SK-N-SH treated with all-trans-retinoic acid at 6 μM for 48 hours (cell line): ENCODE measurements at places on chromosomes 4 and X.

DNA sequence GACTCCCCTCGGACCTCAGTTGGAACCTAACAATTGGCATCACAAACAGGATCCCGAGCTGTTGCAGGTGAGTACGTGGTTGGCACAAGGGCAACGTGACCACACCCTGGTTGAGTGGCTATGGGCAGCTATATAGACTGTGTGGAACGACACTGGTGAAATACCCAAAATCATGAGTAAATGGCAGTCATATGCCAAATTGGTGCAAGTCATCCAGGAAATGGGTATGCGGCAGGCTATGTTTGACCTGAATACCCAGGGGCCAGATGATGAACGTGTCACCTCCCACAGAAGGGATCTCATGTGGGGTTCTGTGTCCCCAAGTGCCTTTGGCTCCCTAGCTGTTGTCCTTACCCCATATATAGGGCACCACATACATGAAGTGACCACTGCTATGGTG lies 53.2 kb upstream of the CCDC149 start:
- no peak for ATAC-seq

GRCh38 chrX:53605004-53605403 lies 81.5 kb downstream of the HUWE1 start:
- no peak for ATAC-seq

GRCh38 chr4:164807611-164808010 lies 53.7 kb downstream of the SMIM31 start:
- no peak for ATAC-seq

GRCh38 chr4:4872314-4872903 lies 12.9 kb downstream of the MSX1 start:
- peak; percentile 43 for ATAC-seq

- ATAC-seq = peak; percentile 66
These were observed 34.5 kb upstream of the FAM9C start for GRCh38 chrX:13078739-13079444.

DNA sequence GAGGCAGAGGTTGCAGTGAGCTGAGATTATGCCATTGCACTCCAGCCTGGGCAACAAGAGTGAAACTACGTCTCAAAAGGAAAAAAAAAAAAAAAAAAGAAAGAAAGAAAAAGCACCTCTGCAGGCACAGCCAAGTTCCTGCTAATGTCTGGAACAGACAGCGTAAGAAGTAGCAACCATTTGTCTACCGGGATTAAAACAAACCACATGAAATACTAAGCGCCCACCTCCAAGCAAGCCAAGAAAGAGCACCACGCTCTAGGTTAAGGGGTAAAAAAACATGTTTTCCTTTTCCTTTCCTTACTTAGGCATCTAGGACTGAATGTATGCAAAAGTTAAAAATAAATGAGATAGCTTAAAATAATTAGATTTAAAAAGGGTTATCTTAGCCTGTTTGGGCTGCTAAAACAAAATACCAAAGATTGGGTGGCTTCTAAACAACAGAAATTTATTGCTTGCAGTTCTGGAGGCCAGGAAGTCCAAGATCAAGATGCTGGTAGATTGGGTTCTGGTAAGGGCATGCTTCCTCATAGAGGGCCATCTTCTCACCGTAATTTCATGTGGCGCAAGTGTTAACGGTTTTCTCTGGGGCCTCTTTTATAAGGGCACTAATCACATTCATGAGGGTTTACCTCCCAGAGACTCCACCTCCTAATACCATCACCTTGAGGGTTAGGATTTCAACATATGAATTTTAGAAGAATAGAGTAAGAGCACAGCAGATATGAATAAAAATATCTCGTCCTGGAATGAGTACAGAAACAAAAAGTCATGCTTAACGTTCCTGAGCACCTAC lies 12.3 kb downstream of the GPC4 start:
- ATAC-seq = no peak

- ATAC-seq = peak; percentile 21; the same call in 2 of the 3 replicates
These were observed 30.3 kb downstream of the CCNI start for GRCh38 chr4:77045490-77045889.

GRCh38 chrX:135345107-135345589 lies 35.9 kb downstream of the ETDC start:
- ATAC-seq = peak; percentile 6

GRCh38 chrX:122219735-122220134 lies 964.3 kb upstream of the GRIA3 start:
- no peak for ATAC-seq

DNA sequence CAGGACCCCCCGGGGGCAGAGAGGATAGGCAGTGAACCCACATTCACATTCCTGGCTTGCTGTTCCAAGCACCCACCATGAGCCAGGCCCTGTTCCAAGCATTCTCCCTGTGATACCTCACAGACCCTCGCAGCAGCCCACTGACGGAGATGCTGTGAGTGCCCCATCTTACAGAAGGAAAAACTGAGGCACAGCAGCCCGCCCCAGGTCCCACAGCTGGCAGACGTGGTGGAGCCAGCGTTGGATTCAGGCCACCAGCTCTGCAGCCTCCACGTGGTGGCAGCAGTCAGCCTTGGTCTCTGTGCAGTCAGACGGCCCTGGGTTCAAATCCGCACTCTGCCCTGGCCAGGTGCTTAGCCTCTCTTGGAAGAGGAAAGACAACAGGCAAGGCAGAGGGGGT lies 16.8 kb downstream of the MAN2B2 start:
- ATAC-seq = no peak

- ATAC-seq = no peak
These were observed 133.8 kb upstream of the TACR3 start for GRCh38 chr4:103853627-103854026.

- no peak for ATAC-seq
These were observed 41.0 kb downstream of the UGT2B28 start for GRCh38 chr4:69321153-69321729.

- no peak for ATAC-seq
These were observed 2.7 kb downstream of the HS6ST2 start for GRCh38 chrX:132955690-132956089.

GRCh38 chrX:21171181-21171580 lies 203.0 kb upstream of the CNKSR2 start:
- ATAC-seq = no peak

DNA sequence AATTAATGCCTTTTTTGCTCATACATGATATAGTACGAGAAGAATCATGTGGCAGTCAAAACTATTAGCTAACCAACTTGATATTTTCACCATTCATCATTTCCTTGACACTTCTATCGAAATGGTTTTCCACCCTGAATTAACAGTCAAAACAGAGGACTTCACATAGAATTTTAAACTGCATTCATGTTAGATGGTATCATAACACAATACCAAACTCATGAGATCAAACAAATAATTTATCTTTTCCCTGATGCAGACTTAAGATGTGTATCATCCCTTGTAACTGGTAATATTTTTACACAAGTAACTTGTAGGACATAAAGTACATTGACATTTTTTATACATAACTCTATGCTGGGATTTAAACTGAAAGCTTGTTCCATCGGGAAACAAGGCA lies 18.2 kb upstream of the ANTXR2 start:
- no peak; the same call in 2 of the 3 replicates for ATAC-seq

GRCh38 chr4:171256223-171256622 lies 557.0 kb upstream of the GALNTL6 start:
- no peak for ATAC-seq

- ATAC-seq = no peak
These were observed 12.2 kb upstream of the TMPRSS11B start for GRCh38 chr4:68257719-68258118.

DNA sequence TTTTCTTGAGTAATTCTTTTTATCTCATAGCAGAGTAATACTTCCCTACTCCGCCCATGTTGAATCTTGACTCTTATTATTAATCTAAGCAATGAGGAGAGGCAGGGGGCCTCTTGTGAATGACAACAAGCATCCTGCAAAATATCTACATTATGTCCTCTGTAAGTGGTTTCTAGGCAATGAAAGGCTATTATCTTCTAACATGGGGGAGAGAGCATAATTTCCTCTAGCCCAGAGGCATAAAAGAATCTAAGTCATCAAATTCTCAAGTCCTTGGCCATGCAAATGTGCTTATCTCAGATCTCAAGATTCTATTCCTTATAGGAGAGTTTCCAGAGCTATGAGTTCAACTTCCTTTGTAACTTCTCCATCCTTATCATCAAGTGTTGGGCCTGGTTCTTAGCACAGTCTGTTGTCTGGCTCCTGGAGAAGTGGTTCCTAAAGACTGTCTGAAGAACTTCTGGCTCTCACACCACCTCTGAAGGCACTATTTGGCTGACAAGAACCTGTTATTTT lies 423.1 kb upstream of the INTU start:
- ATAC-seq = no peak

DNA sequence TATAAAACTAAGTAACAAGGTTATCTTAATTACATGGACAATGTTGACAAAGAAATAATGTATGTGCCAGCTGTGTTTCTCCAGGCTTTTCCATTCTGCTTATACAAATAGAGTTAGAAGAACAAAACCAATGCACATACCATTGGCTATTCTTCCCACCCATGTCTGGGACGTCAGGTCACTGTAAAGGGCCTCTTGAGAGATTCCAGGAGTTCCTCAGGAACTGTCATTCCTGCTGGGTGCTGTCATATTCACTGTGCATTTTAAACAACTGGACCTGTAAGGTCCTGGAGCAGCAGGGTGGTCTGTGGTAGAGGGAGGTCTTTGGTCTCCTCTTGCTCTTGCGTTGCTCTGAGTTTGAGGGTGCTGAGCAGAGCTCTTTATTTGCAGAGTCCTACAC lies 74.6 kb upstream of the AP1S2 start:
- no peak for ATAC-seq

DNA sequence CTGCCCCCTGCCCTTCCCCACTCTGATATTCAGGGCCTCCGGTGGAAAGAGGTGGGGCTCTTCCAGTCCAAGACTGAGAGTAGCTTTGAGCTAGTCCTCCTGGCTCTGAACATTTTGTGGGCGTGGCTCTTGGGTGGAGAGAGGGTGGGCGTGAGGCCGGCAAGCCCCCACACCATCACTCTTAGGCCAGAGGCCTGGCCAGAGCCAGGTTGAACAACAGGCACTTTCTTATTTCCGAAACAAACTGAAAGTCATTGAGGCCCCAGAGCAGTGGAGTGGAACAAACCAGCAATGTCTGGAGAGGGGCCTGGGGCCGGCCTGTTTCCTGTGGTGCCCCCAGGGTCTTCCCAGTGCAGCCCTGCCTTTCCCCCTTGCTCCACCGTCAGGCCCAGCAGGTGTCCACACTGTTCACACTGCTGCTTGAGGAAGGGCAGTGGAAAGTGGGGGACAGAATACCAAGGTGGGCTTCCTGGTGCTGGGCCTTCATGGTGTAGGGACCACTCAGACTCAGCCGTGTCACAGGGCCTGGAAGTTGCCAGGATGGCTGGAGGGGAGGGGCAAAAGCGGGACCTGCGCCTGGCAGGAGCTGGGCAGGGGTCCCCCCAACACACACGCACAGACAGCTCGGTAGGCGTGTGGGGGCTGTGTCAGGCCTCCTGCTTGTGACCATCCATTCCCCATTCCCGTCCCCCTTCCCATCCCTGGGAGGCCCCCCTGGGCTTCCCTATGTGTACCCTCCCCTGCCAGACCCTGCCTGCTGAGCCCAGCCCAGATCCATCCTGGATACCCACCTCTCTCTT lies 2.9 kb downstream of the ADRA2C start:
- ATAC-seq = no peak

DNA sequence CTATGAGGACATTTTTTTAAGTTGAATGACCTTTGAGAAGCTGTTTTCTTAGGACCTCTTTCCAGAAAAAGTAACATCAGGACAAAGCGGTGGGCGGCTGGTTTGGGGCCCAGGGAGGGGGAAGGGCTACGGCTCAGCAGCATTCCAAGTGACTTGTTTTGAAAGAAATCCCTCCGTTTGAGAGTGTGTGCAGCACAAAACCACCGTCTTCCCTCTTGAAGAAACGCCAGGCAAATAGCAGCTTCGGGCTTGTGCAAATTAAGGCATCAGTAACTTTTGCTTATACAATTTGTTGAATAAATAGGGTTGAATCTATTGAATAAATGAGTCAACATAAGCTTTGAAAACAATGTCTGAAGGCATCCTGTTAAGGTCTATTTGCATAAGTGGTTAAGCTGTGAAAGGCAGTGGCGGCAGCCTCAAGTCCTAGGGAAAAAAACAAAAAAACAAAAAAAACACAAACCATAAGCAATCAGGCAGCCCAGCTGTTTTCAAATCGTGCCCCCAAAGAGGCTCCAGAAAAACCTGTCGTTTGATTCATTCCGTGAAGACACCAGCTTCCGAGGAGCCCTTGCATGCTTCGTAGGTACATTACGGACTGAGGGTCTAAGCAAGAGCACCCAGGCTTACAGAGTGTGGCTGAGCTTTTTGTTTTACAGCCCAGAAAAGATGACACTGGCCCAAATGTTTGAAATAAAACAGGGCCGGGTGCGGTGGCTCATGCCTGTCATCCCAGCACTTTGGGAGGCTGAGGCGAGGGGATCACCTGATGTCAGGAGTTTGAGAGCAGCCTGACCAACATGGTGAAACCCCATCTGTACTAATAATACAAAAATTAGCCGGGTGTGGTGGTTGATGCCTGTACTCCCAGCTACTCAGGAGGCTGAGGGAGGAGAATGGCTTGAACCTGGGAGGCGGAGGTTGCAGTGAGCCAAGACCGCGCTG lies 103.7 kb downstream of the CRLF2 start:
- ATAC-seq = no peak

DNA sequence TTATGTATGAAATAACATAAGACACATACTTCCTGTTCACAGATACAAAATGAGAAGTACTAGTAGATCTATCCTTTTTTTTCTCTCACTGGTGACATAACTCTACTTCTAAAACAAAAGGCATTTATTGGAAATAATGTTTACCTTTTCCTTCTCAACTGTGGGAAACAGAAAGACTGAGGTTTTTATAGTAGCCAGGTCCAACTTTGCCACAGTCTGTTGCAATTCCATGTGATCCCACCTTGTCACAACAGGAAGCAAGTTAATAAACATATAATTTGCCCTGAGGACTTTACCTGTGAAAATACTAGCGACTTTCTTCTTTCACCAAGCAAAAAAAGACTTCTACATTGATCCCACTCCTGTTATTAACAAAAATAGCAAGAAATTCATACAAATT lies 475.8 kb downstream of the PDGFC start:
- ATAC-seq = no peak

DNA sequence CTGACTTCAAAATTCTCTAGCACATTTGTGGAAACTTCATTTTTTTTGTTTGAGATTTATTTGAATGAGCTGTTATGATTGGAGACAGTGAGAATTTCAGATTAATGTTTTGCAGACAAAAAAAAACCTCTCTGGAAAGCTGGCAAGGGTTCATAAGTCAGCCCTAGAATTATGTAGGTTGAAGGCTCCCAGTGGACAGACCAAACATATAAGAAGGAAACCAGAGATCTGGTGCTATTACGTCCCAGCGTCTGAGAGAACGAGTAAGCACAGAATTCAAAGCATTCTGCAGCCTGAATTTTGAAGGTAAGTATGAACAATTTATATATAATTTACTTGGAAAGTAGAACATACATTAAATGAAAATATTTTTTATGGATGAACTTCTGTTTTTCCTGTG lies at the start of gene AGTR2:
AGTR2 (plus strand) TSS at position 234 of the 400 bp plus-strand sequence. CDS start 1,537 bp downstream, outside the sequence.
- ATAC-seq = no peak

DNA sequence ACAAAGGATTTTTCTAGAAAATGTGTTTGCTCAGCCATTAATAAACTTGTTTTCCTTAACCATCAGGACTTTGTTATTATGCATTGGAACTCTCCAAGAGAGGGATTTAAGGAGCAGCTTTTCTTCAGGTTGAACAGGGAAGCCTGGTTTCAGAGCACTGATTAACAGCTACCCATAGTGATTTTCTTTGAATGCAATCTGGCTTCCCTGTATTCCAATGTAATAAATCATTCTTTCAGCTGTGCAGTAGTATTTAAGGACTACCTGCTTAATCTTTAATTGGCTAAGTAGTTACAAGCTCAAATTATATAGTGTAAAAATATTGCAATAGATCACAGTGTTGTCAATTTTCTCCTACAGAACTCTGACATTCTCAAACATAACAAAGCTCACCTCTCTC lies 77.5 kb downstream of the TMEM156 start:
- no peak for ATAC-seq
